ENCODE measurements at places on chromosomes 4 and X. TPM values are rescaled to one million over a fixed set of nuclear protein-coding genes. Genes with fewer than 3 reads are reported as not detected.

- H3K27ac ChIP-seq = no peak overlapping the region
- H3K4me3 ChIP-seq = no peak overlapping the region
- no peak for DNase-seq
- H3K36me3 ChIP-seq = no peaks in the 10 kb centered on the region
Measured at GRCh38 chr4:61500883-61501282, 300.8 kb downstream of the ADGRL3 start.

- no peak for DNase-seq
- H3K27ac ChIP-seq = no peak overlapping the region
- H3K4me3 ChIP-seq = no peak overlapping the region
- H3K36me3 ChIP-seq = no peaks in the 10 kb centered on the region
Measured at GRCh38 chrX:147901461-147902126, 10.1 kb upstream of the FMR1 start.

- no peaks in the 10 kb centered on the region for H3K27me3 ChIP-seq
- no peaks in the 10 kb centered on the region for H3K36me3 ChIP-seq
- H3K4me1 ChIP-seq = no peaks in the 10 kb centered on the region
- H3K4me3 ChIP-seq = no peak overlapping the region
- no peak overlapping the region for H3K27ac ChIP-seq
- DNase-seq = no peak
Measured at GRCh38 chrX:149456476-149457245, 48.4 kb downstream of the IDS start.

DNA sequence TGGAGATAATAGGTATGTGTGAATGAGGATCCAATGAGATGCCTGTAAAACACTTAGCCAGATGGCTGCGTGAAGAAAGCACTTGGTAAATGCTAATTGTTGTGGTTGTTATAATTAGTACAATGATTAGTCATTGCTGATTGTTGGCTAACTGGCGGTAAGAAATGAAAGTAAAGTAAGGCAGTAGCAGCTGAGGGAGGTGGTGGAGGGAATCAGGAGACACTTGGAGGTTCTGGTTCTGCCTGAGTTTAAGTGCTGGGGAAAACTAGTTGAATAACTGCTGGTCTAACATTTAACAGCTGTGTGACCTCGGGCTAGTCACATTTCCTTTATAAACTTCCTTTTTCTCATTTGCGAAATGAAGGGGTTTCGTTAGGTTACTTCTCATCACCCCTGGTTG is 30.9 kb downstream of the CD38 start:
- H3K36me3 ChIP-seq = no peaks in the 10 kb centered on the region
- DNase-seq = no peak
- H3K4me3 ChIP-seq = no peak overlapping the region
- peaks cover 9% of the 10 kb centered on the region for H3K4me1 ChIP-seq
- H3K27ac ChIP-seq = no peak overlapping the region
- no peaks in the 10 kb centered on the region for H3K27me3 ChIP-seq

DNA sequence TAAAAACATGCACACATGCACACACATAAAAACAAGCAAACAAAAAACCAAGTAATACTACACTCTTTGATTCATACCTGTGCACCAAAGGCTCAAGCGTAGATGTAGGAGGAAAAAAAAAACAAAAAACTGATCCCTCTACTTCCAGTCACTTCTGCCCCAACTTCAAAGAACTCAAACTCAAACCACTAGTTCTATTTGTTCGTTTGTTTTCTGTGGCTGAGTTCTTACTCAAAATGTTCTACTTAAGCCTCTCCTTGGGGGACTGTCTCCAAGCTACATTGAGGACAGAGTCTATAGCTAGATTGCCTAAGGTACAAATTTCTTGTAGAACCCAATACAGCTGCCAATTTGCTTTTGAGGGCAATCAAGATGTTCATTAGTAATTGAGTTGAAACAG is 171.0 kb upstream of the ATOH1 start:
- H3K4me1 ChIP-seq = no peaks in the 10 kb centered on the region

DNA sequence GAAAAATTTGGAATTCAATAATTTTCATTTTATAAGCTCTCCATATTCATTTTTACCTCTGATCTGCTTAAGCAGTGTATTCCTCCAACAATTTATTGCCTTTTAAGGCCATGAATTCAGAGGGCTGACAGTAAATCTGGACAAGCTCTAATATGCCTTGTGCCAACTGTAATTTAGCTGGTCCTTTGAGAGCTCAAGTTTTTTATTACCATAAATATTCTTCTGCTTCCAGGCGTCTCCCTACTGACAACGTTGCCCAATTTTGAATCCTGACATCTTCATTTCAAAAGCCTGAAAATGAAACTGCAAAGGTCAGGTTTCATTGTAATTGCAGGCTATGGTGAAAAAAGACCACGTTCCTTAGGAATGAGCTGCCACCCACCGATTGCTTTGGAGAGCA is 95.8 kb upstream of the GEMIN8 start:
- H3K36me3 ChIP-seq = no peaks in the 10 kb centered on the region
- no peak for DNase-seq
- H3K4me3 ChIP-seq = no peak overlapping the region
- no peaks in the 10 kb centered on the region for H3K27me3 ChIP-seq

DNA sequence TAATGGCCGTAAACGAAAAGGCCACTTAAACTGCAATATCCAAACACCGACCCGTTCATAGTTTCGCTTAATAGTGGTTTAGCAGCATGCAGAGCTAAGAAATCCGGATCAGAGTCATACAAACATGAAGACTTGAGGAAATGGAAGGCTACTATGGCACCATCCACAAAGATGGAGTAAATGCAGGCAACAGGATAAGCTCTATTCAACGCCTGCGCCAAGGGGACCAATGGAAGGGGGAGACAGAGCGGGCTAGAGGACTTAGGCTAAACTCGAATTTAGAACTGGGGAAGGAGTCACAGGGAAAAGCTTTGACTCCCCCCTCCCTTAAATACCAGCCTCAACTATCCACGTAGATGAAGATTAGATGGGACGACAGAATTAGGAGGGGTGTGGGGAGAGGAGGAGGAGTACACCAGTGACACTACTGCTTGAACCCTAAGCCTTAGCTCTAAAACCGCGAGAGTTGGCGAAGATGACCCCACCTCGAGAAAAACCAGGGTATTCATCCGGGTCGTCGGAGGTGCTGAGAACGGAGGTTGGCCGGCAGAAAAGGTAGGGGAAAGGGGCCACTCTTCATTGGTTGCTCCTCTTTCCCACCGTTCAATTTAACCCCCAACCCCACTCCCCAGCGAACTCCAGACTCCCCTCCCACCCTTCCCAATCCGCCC is 3.5 kb downstream of the HUWE1 start:
- no peaks in the 10 kb centered on the region for H3K27me3 ChIP-seq
- peak overlapping the region; percentile 64 for H3K4me3 ChIP-seq
- DNase-seq = no peak
- H3K4me1 ChIP-seq = peaks cover 29% of the 10 kb centered on the region
- peak overlapping the region; percentile 88 for H3K27ac ChIP-seq

DNA sequence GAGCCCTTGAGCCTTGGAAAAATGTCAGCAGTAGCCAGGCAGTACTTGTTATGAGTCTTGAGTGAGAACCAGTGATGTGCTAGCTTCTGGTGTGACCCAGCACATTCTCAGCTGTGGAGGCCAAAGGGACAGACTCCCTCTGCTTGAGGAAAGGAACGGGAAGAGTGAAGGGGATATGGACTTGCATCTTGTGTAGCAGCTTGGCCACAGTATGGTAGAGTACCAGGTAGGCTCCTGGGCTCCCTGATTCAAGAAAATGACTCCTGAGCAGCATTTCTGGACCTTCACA is 1601.9 kb upstream of the ADGRL3 start:
- no peaks in the 10 kb centered on the region for H3K27me3 ChIP-seq
- no peaks in the 10 kb centered on the region for H3K4me1 ChIP-seq
- H3K4me3 ChIP-seq = no peak overlapping the region
- DNase-seq = no peak
- H3K36me3 ChIP-seq = no peaks in the 10 kb centered on the region
- H3K27ac ChIP-seq = no peak overlapping the region

- H3K27ac ChIP-seq = no peak overlapping the region
- no peaks in the 10 kb centered on the region for H3K36me3 ChIP-seq
- H3K4me1 ChIP-seq = no peaks in the 10 kb centered on the region
- no peaks in the 10 kb centered on the region for H3K27me3 ChIP-seq
Measured at GRCh38 chr4:35695421-35695820, 548.9 kb downstream of the ARAP2 start.

The COX7B2 gene
- total RNA-seq = not detected
